ENCODE measurements at places on chromosomes 6 and 20.

DNA sequence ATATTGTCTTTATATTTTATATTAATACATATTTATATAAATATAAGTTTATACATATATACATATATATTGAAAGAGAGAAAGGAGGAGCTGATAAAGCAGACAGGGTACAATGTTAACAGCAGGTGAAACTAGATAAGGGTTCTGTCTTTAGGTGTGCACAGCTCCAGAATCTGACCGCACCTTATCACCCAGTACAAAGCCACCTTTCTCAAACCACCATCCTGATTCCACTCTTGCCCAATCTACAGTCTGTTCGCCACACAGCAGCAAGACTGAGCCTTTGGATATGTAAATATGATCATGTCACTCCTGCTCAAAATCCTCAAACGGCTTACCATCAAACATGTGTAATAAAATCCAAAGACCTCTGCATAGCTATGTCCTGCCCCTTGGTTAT is 34.7 kb upstream of the ASCC3 start:
- peak; percentile 13 for DNase-seq

DNA sequence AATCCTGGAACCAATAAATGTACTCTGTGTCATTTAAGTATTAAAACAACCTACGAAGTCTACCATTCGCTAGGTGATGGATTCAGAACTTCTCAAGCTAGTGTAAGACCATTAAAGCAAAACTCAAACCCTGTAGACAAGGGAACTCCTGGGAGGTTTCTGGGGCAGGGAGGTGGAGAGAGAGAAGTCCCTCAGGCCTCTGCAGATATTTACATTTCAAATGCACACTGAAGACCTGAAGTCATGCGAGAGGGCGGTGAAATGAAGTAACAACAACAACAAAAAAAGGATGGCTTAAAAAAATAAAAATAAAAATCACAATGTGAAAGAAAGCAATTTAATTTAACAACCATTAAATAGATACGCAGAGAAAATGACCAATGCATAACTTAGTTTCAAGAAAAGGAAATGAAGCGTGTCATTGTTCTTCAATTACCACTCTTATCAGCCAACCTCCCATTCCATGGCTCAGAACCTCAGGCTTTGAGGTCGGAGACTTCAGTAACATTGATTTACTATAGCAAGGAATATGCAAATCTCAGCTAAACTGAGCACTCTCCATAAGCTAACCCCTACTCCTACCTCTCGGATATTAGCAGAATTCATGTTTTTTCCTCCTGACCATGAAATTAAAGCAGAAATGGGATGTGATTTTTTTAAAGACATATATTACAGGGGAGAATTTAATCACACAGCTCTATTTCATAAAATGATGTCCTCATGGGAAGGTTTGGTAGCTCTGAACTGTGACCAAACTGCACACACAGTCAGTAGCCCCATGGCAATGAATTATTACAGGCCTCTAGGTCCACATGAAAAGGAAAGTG is 140.6 kb downstream of the KIF16B start:
- DNase-seq = no peak

- no peak for DNase-seq
Observed at GRCh38 chr6:138973466-138974153, 14.4 kb downstream of the REPS1 start.

GRCh38 chr6:158014505-158015187 is 33.0 kb downstream of the SYNJ2 start:
- no peak for DNase-seq

- DNase-seq = no peak
Observed at GRCh38 chr20:34915749-34916455, 39.5 kb downstream of the ACSS2 start.

GRCh38 chr20:41287327-41287726 is 30.2 kb downstream of the ZHX3 start:
- no peak for DNase-seq

GRCh38 chr20:34334654-34335407 is 28.2 kb upstream of the ITCH start:
- no peak for DNase-seq

GRCh38 chr20:62760471-62760855 is 35.8 kb upstream of the MRGBP start:
- no peak for DNase-seq

- no peak for DNase-seq
Observed at GRCh38 chr20:39563349-39563748, 601.2 kb downstream of the DHX35 start.

DNA sequence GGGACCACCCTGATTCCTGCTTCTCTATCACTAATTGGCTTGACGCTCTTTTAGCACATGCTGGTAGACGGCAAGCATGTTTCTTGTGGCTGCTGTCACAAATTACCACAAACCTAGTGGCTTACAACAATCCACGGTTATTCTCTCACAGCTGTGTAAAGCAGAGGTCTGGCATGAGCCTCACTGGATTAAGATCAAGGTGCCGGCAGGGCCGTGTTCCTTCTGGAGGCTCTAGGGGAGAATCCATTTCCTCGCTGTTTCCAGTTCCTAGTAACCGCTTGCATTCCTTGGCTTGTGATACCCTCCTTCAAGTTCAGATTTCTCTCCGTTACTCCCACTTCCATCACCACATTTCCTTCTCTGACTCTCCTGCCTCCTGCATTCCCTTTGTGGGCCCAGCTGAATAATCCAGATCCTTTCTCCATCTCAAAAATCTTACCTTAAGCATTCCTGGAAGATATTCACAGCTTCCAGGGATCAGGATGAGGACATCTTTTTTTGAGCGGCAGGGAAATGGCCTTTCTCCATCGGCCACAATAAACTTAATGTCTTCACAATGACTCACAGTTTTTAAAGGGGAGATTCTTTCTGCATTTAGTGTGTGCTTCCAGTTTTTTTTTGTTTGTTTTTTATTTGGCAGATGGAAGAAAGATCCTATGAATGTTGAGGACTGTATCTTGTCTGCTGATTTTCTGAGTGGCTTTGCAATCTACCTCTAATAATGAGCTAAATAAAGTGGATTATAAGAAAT is 39.9 kb downstream of the BMP6 start:
- no peak for DNase-seq

GRCh38 chr20:6663104-6663503 is 104.4 kb upstream of the BMP2 start:
- no peak for DNase-seq

DNA sequence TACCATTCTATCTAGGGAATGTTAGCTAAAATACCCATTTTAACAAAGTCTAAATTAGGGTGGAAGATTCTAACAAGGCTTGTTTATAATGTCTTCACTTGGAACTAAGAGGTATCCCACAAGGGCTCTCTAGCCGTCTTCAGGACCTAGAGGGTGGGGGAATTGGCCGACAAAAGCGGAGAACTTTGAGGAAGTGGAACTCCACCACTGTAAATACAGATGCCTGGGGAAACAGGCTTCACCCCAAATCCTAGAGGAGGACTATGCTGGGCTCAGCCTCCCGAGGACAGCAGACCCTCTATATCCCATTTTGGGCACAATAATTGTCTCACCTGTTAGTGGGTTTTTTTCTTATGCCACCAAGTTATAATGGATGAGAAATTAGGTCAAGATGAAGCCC is 58.0 kb upstream of the TFB1M start:
- DNase-seq = no peak

GRCh38 chr6:15244620-15245360 is 1.1 kb upstream of the JARID2 start:
- DNase-seq = peak; percentile 86

- no peak for DNase-seq
Observed at GRCh38 chr6:170283212-170284081, 7.4 kb downstream of the DLL1 start.

DNA sequence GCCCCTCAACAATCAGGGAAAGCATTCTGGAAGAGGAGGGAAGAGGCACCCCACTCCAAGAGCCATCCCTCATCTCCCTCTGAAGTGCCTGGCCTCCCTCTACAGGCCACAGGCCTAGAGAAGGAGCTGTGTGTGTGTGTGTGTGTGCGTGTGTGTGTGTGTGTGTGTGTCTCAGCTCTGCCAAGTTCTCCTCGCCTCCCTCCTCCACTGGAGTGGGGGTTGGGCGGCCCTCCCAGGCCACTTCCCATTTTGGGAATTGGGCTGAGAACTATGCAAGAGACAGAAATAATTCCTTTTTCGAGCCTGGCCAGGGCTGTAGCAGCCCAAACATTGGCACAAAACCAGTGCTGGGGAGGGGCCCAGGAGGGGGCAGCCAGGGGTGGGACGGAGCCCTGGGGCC is 35.7 kb downstream of the KCNB1 start:
- DNase-seq = no peak

DNA sequence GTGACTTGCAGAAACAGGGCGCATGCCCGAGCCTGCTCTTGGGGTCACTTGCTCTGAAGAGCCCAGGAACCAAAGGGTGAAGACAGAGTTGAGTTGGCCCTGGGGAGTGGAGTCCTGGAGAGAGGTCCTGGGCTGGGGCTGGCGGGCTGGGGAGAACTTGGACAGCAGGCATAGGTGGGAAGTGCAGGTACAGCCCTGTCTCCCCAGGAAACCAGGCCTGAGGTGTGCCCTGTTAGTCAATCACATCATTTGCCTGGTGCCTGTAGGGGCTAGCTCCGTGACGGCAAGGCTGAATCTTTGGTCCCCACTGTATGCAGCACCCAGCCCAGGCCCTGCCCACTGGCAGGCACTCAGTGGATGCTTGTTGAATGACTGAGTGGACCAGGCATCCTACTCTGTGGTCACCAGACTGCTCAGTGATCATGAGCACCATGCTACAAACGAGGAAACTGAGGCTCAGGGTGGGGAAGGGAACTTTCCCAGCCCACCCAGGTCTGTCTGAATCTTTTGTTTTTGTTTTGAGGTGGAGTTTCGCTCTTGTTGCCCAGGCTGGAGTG is 15.6 kb upstream of the NOL4L start:
- DNase-seq = no peak

DNA sequence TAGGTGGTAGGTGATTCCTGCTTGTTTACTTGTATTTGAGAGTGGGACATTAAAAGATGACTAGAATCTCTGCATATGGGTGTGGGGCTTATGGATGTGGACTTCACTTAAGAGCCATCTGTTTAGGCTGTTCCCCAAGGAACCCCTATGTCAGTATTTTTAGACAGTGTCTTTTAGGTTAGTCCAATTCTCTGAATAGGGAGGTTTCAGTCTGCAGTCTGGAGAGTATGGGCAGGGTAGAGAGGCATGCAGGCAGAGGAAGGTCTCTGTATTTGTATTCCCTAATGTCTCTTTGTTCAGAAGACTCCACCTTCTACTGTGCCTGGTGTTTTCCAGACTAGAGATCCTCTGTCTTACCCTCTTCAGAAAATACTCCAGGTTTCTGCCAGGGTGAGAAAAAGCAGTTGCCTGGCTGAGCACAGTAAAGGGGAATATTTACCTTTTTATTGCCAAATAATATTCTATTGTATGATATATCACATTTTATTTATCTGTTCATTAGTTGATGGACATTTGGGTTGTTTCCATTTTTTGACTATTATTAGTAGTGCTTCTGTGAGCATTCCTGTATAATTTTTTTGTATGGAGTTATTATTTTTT is 19.1 kb downstream of the SLX4IP start:
- DNase-seq = no peak

DNA sequence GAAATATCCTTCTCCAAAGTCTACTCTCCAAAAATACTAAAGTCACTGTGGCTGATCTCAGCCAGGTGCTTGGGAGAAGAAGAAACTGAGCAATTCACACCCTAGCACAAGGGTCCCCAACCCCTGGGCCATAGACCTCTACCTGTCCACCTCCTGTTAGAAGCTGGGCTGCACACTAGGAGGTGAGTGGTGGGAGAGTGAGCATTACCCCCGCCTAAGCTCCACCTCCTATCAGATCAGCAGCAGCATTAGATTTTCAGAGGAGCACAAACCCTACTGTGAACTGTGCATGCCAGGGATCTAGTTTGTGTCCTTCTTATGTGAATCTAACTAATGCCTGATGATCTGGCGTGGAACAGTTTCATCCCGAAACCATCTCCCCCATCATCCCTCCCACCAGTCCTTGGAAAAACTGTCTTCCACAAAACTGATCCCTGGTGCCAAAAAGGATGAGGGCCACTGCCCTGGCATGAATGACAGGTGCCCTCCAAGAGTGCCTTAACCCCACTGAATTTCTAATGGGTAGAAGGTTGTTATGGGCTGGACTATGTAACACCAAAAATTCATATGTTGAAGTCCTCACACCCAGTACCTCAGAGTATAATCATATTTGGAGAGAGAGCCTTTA is 109.2 kb upstream of the CDYL start:
- no peak for DNase-seq

DNA sequence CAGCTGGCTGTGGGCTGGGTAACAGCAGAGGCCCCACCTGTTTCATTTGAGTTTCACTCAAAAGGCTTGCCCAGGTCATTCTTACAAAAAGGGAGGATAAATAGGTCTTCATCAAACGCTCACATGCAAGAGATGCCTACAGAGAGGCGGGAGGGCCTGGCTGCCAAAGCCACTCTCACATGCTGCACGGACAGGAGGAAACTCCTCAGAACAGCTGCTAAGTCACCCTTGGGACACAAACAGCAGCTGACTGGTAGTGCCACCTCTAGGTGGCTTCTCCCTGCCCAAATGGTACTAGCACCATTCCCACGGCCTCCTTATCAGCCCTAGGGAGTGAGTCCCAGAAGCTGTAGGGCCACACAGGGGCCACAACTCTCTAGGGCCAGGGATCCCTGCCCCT is 23.8 kb downstream of the SLC22A23 start:
- DNase-seq = peak; percentile 31

- no peak for DNase-seq
Observed at GRCh38 chr20:22412977-22413868, 171.1 kb downstream of the FOXA2 start.

DNA sequence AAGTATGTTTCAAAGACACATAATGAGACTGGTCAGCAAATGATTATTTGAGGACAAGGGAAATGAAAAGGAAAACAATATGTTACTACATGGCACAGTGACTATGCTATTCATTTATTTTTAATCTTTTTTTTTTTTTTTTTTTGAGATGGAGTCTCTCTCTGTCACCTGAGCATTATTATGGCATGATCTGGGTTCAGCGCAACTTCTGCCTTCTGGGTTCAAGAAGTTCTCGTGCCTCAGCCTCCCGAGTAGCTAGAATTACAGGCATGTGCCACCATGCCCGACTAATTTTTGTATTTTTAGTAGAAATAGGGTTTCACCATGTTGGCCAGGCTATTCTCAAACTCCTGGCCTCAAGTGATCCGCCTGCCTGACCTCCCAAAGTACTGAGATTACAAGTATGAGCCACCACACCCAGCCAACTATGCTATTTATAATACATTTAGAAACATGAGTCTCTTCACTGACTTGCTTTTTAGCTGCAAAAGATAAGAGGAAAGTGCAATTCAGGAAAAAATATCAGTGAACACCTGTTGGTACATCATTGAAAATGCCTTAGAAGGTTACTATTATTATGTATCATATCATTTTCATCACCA is 3.4 kb downstream of the CALHM4 start:
- no peak for DNase-seq

DNA sequence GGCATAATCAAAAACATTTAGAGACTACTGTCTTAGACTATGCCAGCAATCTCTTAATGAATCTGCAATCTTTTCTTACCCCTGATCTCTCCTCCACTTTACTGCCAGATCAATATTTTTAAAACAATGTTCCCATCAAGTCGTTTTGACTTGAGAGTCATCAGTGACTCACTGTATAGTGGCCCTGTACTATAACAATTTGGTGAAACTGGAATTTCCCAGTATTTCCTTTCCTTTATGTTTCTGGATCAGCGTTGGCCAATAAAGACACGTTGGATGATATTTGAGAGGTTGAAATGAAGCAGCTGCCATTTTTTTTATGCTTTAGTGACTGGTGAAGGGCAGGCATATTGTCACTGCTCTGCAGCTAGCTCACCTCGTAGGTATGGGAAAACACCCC is 10.1 kb upstream of the SMIM13 start:
- DNase-seq = no peak
